Activated naive CD8-positive, alpha-beta T cell treated with anti-CD3 and anti-CD28 coated beads for 36 hours (primary cell): ENCODE measurements at places on chromosomes 2 and 18. TPM values are rescaled to one million over a fixed set of nuclear protein-coding genes. Genes with fewer than 3 reads are reported as not detected.

ZNF892 gene
- 3.1 TPM for total RNA-seq

C1GALT1C1L gene
- 0.31 TPM for total RNA-seq

- DNase-seq: no peak
These were observed 18.0 kb upstream of the HNMT start for GRCh38 chr2:137946227-137946626.

SLC9A4 gene
- total RNA-seq: not detected

GRCh38 chr2:132268977-132269523 is 107.3 kb upstream of the ANKRD30BL start:
- DNase-seq: no peak

DNA sequence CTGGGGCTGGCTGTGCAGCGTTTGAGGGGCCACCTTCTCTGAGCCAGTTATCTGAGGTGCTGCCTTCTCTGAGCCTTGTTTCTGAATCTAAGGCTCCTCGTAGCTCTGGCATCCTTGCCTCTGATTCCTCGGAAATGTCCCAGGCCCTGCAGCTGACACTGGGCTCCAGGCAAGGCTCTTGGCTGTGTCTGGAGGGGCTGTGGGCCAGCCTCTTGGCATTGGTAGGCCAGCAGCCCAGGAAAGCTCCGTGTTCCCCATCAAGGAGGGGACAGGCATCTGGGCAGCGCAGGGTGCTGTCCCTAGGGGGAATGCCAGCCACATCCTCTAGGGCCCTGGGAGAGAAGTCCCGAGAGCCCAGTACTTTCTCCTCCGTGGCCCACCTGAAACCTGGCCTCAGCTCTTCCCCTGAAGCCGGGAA is 40.7 kb upstream of the TAF1B start:
- no peak for DNase-seq
